Activated naive CD4-positive, alpha-beta T cell treated with Interleukin-2 at 50 U/mL for 16 hours (primary cell): ENCODE measurements at places on chromosomes 4 and X.
A peak's percentile ranks its signal among the peaks of the same experiment; 100 is the strongest.

GRCh38 chr4:1351854-1352566 lies 5.0 kb downstream of the UVSSA start:
- peak; percentile 90 for DNase-seq

- no peak for DNase-seq
Measured at GRCh38 chr4:648579-649292, 23.4 kb downstream of the PDE6B start.

DNA sequence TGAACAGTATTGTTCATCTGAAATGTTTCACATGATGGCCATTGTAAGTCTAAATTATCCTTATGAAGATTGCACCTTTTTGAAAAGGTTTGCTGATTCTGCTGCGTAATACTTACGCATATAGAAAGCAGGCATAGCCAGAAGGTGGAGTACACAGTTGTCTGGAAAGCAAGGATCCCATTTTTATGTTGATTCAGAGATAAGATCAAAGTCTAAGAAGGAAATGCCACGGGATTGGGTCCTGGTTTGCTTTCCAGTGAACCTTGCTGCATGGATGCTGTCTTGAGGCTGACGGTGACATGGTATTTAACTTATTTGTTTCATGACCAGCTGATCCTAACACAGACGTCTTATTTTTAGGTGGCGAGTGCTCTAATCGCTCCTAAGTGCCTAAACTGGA lies 15.5 kb downstream of the MAGEA9B start:
- no peak for DNase-seq

- DNase-seq = no peak
Measured at GRCh38 chrX:110491846-110492620, 133.4 kb downstream of the RTL9 start.

DNA sequence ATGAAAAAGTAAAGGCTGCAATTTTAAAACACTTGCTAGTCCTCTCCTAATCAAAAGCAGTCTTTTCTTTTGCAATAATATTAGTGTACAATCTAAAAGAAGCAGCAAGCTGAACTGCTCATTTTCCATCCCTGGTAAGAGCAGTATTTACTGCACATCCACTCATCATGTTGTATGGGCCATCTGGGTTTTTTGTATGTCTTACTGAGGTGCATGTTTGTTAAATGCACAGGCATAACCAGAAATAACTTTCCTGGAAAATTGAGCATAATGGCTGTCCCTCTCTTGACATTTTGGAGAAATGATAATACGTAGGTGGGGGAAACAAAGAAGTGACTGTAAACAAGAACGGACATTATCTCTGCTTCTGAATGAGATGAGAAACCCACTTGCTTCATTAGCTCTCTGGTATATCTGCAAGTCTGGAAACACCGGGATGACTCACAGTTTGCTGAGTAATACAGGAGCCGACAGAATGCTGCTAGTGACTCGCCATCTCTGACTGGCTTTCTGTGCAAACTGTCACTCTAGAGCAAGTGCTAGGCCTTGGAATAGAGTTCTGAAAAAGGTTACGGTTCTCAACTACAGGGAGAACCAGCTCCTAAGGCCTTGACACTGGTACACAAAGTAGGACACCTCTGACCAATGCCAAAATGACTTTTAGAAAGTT lies 85.7 kb upstream of the MTM1 start:
- peak; percentile 63 for DNase-seq

GRCh38 chr4:5928274-5928673 lies 35.4 kb upstream of the CRMP1 start:
- DNase-seq = no peak

GRCh38 chr4:100935090-100935489 lies 412.2 kb downstream of the PPP3CA start:
- DNase-seq = no peak

DNA sequence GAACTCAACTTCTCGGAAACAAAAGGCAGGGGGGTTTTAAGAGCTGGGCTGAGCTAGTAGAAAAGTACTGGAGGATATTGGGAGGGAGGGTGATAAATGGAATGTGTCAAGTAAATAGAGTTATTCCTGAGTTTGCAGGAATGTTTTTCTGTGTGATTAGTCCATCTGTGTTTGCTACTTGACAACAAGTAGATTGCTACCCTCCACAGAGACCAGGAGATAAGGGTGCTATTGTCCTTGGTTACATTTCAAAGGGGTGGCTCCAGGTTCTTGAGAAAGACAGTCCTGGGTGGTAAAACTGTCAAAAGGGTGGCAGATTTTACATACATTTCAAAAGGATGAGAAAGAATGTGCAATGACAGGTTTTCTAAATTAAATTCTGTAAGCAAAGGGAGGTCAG lies 181.2 kb upstream of the PPP3CA start:
- DNase-seq = no peak

DNA sequence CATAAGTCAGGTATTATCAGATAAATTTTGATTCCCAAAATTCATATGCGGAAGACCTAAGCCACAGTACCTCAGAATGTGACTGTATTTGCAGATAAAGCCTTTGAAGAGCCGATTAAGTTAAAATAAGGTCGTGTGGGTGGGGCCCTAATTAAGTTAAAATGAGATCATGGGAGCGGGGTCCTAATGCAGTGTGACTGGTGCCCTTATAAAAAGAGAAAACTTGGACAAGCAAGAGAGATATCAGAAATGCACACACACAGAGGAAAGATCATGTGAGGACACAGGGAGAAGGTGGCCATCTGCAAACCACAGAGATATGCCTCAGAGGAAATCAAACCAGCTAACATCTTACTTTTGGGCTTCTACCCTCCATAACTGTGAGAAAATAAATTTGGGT lies 236.1 kb downstream of the FBXO8 start:
- DNase-seq = no peak

GRCh38 chr4:152218576-152218975 lies 317.3 kb downstream of the FBXW7 start:
- DNase-seq = no peak

DNA sequence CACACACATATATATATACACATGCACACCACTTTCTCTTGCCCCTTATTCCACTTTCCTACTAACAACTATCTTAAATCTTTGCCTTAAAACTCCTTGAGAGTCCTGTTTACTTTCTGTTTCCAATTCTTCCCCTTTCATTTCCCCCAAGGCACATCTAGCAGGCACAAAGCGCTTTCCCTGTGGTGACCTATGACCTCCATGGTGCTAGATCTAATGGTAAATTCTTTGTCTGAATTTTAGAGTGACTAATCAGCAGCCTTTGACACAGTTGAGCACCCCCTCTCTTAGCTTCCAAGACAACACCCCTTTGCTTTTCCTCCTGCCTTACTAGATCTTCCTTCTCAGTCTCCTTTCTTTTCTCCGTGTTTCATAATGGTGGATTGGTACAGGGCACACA lies 236.4 kb upstream of the TTC29 start:
- no peak for DNase-seq

DNA sequence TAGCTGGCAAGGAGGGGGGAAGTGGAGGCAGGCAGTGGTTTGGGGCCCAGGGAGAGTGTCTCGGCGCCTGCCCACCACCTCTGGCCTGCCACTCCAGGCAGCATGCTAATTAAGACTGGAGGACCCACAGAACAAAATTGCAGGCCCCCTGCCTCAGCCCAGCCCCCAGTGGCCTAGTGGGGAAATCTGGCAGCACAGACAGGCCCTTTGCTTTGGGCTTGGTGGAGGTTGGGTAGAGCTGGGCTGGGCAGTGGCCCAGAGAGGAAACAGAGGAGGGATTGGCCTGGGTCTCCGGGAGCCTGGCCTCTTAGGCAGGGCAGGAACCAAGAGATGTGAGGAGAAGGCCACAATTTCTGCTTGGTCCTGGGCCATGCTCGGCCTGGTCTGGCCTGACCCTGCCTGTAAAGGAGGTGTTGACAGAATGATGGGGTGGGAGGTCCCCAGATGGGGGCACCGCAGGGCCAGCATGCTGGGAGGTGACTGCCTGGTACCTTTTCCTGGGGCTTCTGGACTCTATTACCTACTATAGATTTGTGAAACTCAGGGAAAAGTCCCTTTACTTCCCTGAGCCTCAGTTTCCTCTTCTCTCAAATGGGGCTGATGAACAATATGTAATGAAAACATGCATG lies 92.4 kb upstream of the PJA1 start:
- no peak for DNase-seq

GRCh38 chr4:185219551-185220344 lies 10.3 kb downstream of the SNX25 start:
- DNase-seq = no peak

GRCh38 chr4:94451051-94451694 lies 569 bp upstream of the PDLIM5 start:
- no peak for DNase-seq

GRCh38 chr4:31193521-31193920 lies 473.4 kb downstream of the PCDH7 start:
- DNase-seq = no peak

DNA sequence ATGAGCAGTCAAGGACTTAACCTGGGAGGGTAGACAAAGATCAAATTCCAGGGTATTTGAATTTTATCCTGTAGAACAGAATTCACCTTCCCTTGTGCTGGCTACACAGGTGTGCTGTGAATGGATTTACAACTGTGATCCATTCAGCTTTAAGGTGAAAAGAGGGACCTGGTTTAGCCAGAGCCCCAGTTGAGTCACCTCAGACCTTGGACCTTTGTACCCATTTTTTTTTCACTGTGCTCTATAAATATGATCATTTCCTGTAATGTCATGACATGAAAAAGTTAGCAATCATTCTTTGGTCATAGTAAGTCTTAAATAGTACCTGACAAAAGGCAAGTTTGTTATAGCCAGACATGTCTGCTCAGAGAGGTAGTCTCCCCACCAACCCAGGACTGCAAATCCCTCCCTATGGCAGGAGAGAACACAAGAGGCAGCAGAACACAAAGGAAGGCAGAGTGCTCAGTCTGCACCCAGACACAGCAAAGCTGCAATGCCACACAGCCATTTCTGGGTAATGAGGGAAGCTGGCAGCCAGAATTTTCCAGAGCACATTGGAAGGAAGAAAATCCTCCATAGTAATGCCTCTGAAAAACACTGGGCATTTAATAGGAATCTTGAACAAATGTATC lies 77.9 kb downstream of the CXXC4 start:
- no peak for DNase-seq

- no peak for DNase-seq
Measured at GRCh38 chrX:9825966-9826365, 39.7 kb downstream of the SHROOM2 start.

- DNase-seq = no peak
Measured at GRCh38 chrX:39958850-39959249, 138.9 kb downstream of the BCOR start.
